ENCODE measurements at places on chromosomes 7 and 10.

DNA sequence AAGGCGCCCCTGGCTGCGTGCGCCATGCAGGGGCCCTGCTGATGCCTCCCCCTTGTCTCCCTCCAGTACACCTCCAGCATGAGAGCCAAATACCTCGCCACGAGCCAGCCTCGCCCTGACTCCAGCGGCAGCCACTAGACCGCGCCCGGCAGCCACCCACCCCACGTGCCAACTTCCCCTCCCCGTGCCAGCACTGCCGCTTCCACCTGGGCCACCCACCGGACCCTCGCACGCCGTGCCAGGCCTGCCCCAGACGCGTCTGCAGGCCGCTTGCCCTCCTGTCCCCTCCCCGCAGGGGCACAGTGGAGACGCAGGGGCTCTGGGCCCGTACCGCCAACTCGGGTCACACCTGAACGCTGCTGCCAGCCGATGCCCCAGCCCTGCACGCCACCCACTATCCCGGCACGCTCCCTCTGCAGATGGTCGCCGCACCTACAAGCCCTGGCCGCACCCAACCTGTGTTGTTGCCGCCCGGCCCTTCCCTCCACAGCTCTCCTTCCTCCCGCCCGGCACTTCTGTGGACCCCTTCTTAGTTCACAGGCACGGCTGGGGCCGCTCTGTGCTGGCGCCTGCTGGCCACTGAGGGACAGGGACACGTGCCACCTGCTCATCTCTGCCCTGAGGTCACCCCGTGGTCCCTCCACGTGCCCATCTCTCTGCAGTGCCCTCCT lies 26.3 kb upstream of the AMZ1 start:
- no peak for DNase-seq

DNA sequence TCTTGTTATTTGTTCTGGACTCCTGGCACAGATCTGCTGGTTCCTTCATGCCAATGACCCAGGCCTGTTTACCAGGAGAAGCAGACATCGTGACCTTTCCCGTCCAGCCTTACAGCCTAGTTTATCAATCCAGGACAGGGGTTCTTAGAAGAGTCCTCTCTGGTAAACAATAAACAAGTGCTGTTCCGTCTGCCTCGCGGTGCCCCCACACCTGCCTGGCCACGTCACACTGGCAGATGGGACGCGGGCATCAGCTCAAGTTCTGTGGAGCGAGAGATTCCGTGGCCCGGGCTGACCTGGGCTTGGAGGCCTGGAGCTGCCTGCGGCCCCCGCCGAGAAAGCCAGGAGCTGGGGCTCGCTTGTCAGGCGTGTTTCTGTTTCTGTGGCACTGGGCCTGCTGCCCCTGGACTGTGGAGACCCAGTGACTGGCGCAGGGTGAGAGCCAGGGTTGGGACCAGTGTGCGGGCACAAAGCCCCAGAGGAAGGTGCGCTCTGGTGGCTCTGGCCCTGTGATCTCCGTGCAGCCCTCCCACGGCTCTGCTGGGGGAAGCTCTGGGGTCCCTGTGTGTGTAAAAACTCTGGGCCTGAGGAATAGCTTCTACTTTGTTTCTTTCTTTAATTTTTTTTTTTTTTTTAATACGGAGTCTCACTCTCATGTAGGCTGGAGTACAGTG lies 28.4 kb upstream of the PFKFB3 start:
- DNase-seq, result no peak

DNA sequence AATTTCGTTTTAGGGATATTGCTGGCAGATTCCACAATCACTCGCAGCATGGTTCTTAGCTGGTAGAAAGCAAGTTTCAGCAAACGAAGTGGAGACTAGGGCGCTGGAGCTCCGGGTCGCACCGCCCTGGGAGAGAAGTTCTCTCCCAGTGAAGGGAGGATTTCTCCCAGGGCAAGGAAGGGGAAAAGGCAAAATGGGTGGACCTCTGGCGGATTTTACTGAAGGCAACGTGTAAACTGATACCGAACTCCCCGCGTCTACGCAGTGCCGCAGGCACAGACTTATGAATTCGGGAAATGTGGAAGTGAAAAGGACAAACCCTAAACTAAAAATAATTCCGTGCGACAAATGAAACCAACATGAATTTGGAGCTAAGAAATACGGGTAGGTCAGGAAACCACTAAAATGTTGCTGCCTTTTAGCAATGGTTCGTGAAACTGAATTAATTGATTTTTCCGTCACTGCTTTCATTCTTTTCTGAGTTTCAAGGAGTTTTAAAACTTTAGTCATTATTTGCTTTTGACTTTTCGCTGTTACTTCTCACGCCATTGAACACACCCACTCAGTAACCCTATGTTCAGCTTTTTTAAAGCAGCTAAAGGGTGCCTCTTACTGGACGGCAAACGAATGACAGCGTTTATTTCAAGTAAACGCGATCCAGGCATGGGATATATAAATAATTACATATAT lies at the start of gene MYOF:
TSS of gene MYOF (minus strand) at position 190 of the 690 bp plus-strand sequence. CDS start at position 50, 140 bp downstream.
- DNase-seq, result peak; percentile 66

GRCh38 chr10:23829556-23829955 lies 379.4 kb upstream of the KIAA1217 start:
- DNase-seq, result no peak

DNA sequence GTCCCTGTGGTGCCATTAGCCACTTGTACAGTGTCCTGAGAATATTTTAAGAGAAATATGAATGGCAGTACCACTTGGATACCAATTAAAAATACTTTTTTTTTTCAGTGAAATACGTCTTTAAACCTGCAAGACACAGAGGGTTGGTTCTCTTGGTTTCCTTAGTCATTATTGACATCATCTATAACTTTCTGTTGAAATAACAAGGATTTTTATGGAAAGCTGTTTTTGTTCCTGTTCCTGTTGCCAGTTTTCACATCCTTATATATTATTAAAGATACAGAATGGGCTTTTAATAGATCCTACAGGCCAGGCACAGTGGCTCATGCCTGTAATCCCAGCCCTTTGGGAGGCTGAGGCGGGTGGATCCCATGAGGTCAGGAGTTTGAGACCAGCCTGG lies 579.9 kb downstream of the AUTS2 start:
- DNase-seq, result no peak

DNA sequence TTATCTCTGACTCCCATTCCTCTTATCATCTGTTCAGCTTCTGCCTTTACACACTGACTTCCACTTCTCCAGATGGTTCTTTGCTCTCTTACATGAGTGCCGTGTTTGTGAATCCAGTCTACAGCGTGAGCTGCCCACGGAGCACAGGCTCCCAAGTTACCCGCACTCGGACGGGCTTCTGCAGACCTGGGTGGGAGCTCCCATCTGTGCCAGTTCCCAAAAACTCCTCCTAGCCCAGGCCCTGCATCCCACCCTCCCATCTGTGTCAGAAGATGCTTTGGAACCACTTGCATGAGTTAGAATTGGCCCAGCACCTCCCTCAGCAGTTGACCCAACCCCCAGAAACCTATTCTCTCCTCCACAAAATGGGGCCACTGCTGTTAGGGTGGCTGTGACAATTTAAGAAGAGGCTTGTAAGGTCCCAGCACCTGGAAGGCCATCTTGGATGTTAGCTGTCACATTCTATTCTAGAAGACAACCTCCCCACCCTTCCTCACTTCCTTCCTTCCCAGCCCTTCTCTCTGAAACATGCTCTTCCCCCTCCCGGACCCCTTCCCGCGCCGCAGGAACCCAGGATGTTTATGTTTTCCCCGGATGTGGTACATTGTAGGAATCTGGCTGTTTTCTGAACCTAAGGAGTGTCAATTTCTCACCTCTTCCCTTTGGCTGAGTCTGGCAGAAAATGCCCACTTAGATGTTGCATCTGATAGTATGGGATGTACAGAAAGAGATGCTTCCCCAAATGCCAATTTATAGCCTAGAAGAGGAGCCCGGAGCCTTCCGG lies 79.2 kb downstream of the CCDC3 start:
- DNase-seq, result no peak

GRCh38 chr10:129685271-129685670 lies 218.2 kb downstream of the MGMT start:
- no peak for DNase-seq

DNA sequence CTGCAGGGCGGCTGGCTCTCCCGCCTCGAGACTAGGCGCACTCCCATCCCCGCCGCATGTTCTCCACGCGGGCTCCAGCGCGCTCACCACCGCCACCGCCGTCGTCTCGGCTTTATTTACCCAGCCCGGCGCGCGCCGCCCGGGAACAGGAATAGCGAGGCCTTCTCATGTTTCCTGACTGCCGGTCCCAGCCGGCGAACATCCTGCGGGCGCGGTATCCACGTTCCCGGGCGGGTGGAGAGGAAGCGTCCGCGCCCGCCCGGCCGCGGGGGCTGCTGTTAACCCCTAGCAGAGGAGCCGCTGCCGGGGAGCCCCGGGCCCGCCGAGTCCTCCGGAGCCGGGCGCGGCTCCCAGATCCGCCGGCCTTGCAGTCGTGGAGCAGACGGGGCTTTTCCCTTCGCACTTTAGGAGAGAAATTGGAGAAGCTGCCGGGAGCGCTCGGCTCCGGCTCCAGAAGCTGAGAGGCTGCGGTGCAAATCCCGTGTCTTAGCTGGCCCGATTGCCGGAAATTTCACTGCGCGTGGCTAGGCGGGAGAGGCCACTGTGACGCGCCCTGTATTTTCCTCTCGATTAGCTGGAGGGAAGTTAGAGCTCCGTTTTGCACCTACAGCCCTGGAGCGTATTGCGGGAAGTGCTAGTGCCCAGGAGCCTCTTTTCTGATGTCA lies at the start of gene MKX:
TSS of gene MKX (minus strand) at position 88 of the 665 bp plus-strand sequence. CDS start 2,404 bp downstream, outside the sequence.
- peak; percentile 37 for DNase-seq

DNA sequence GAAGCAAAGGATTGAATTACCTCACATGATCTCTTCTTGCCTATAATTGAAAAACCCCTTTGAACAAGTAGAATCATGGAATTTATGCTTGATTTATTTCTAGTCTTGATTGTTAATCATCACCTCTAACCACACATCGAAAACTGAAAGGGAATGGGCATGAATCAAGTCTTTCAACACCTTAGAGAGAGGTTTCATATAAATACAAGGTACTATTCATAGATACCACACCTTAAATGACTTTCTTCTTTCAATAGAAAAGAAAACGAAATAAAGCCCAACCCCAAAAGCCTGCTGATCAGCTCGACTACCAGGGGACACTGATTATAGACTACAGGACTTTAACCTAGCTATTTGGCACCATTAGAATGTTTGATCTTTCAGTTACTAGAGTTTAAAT lies 128.6 kb upstream of the PTPRZ1 start:
- no peak for DNase-seq

DNA sequence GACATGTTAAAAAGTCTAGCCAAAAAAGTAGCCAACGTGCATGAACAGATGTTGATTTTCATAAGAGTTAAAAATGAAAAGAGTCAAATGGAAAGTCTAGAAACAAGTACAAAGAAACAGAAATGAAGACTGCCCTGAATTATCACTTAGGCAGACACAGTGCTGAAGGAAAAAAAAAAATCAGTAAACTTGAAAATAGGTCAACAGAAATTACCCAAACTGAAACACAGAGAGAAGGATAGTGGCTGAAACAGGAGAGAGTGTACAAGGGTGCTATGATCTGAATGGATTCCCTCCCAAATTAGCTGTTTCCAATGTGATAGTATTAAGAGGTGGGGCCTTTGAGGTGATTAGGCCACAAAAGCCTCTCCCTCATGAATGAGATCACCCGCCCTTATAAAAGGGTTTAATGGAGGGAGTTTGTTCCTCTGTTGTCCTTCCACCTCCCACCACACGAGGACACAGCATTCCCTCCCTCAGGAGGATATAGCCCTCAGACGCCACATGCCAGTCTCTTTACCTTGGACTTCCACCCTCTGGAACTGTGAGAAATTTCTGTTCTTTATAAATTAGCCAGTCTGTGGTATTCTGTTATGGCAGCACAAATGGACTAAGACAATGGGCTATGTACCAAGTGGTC lies 249.7 kb downstream of the AHR start:
- no peak for DNase-seq

GRCh38 chr10:75165684-75166622 lies 44.6 kb upstream of the VDAC2 start:
- no peak for DNase-seq

Measured in activated CD4-positive, alpha-beta T cell treated with anti-CD3 and anti-CD28 coated beads, Interleukin-2, amount 50 U/mL, for 48 hours (primary cell).